ENCODE measurements at places on chromosomes 6 and 20.

- no peak for DNase-seq
These were observed 66.4 kb upstream of the NEDD9 start for GRCh38 chr6:11298651-11299420.

DNA sequence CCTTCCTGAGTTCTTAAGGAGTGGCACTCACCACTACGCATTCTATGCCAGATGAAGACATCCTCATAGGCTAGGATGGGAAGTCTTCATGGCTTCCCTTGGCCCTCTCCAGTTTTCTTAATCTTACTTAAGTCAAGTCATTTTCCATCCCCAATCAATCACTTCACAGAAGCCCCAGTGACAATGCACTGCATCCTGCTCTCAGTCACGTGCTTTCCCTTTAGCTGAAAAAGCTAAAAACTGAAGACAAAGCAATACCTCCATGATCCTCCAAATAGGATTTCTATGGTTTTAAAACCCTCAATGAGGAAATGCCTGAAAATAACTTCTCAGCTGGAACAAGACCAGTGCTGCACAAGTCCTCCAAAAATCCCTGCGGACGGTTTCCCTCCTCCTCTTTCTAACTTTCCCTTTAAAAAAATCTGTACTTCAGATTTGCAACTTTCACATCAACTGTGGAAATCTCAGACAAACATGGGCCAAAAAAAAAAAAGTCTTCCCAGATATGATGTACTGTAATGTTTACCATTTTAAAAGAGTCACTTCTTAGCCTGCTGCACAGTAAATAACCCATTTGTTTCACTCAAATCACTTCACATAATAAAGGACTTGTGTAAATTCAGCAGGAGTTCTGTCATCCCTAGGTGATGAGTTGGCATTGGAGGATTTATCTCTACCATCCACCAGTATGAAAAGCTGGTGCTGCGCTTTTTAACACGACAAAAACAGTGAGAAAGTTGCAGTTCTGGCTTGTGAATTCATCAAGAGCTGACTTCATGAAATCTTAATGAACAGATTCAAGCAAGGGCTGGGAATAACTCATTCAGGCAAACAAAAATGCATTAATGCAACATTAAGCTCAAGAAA is 590.0 kb upstream of the NOX3 start:
- DNase-seq, result no peak

- no peak for DNase-seq
These were observed 14.6 kb downstream of the MYBL2 start for GRCh38 chr20:43681468-43681942.

DNA sequence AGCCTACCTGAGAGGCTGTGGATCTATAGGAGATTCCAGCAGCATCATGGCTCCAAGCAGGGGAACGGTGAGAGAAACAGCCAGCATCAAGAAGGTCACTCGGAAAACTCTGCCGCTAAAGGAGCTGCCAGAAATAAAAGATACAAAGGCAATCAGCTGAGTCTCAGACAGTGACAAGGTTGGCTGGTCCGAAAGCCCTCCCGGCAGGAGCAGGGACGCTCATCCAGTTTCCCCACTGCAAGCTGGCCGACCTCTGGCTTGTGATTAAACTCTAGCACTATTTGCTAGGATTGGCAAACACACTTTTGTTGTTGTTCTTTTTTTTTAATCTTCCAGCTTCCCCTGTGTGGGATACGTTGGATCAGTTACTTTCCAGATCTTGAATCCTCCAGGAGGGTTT is 8.7 kb downstream of the APMAP start:
- no peak for DNase-seq

Data from stimulated activated CD4-positive, alpha-beta T cell treated with anti-CD3 and anti-CD28 coated beads, Interleukin-15, amount 100 ng/mL, for 1 hour (primary cell).